ENCODE measurements at places on chromosomes 4 and X. TPM values are rescaled to one million over a fixed set of nuclear protein-coding genes. Genes with fewer than 3 reads are reported as not detected.

- DNase-seq = no peak
Observed at GRCh38 chrX:141902366-141902765, 1.3 kb upstream of the MAGEC1 start.

Gene SLC6A14
- not detected for total RNA-seq

DNA sequence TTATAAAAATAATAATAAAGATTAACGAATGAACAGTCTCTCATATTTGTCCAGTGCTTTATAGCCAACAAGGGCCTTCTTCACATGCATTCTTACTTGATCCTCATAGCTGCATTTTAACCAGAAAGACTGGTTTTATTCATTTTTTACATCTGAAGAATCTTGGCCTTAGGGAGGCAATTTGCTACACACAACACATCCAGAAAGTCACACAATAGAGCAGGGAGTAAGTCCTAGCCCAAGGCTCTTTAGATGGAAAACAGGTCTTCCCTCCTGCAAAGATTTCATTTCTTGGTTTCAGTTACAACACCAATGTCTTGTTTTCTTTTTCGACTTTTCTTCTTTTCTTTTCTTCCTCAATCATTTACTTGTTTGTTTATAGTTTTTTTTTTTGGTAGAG lies 13.0 kb upstream of the C1GALT1C1 start:
- no peak for DNase-seq

GRCh38 chrX:42247241-42247640 lies 323.9 kb upstream of the CASK start:
- DNase-seq = no peak

DNA sequence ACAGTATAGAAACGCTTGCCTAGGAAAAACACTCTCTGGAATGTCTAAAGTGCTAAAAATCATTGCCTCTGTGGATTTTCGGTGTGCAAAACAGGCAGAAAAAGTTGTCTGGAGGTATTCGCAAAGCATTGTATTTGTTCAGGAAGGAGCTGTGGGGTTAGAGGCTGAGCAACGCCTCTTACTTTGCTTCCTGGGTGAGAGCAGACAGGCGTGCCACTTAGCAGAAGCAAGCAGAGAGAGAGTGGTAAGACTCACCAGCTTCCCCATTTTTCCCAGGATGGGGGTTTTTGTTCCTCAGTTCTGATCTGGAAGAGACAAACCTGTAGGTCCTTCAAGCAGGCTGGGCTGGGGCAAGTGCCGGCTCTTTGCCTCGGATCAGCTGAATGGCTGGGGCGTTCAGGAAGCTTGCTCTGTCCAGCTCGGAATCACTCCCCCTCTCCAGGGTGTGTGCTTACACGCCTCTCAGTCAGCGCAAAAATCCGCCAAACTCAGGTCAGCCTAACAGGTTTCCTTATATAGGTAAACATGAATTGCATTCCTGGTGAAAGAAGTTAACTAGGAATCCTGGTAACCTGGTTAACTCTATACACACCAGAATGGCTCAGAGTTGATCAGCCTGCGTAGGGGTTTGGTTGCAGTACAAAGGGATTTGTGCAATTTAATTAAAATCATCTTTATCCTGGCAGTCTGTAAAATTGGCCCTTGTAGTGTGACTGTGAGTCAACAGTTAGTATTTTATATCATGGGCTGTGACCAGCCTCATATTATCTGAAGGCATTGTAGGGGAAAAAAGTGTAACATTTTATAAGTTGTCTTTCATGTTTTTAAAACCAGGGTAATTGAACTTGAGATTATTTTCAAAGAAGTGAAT lies 213.1 kb upstream of the MID1 start:
- DNase-seq = no peak

Gene PHKA1
- total RNA-seq = 0.39 TPM

Gene HCFC1
- 45.9 TPM for total RNA-seq

- no peak for DNase-seq
Observed at GRCh38 chrX:2351999-2352995, 148.5 kb downstream of the DHRSX start.

DNA sequence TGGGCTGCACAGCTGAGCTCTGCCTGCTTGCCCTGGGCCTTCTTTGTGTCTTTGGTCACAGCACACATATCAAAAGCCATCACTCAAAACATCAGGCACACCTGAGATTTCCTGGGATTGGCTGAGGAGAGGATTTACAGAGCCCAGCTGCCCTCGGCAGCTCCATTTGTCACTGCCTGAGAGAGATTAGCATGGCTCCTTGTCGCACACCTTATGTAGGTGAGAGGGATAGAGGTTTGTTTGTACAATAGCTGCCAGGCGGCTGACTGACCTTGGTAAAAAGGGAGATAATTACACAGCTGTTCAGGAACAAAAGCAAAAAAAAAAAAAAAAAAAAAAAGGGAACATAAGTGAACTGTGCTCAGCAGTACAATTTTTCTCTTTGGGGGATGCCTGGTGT lies 63.2 kb downstream of the MGST2 start:
- DNase-seq = no peak

DNA sequence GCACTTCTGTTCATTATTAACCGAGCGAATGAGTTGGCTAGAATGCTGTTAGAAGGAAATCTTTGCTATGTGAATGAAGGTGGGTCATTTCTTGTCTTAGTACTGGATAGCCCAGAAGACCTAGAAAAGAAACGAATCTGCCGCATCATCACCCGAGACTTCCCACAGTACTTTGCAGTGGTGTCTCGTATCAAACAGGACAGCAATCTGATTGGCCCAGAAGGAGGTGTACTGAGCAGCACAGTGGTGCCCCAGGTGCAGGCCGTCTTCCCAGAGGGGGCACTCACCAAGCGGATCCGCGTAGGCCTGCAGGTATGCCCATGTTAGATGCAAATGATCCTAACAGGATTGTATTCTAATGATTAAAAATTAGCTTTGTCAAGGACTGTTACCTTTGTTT lies 286.3 kb downstream of the ANK2 start:
- DNase-seq = no peak

DNA sequence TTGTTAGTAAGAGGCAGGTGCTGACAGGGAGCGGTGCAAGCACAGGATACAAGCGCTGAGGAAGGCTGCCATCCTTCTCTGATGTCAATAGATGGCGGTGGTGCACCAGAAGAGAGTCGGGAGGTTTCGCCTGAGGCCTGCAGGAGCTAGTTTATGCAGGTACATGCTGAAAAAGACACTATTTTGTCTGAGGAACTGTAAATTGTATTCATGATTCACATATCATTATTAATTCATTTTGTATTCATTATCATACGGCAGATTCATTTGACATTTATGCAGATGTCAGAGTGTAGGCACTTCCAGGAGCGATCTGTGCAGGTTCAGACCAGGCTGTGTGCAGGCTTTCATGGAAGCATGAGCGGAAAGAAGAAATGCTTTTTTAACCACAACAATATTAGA lies 824.0 kb downstream of the STIM2 start:
- DNase-seq = no peak

DNA sequence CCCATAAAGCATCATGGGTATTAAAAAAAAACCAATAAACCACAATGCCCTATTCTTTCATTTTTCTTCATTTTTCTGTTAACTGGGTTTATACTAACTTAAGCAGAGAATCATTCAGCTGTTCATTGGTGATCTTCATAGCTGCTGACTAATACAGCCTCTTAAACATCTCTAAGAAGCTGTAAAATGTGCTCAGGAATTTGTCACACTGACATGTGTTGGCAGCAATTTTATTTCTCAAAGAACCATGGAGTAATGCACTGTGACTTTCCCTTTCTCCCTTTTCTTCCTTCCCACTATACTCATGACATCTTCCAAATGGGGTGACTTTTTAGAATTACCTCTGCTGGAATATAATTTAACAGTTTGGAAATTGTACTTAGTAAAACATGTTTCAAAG lies 315.4 kb downstream of the ANTXR2 start:
- no peak for DNase-seq

DNA sequence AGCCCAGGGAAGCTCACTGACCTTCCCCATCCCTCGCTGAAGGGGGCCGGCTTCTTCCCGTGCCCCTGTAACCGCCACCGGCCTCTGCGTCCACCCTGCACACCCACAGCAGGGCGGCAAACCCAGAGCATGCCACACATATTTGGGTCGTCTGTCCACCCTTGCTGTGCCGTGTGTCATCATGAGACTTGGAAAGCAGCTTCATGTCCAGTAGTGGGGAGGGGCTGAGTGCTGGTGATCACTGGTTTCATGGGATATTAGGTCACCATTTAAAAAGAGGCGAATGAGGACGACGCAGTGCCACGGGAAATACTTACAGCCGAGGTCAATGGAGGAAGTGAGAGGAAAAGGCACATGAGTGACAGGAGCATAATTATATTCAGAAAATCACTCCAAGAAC lies 74.8 kb downstream of the HTRA3 start:
- DNase-seq = no peak

DNA sequence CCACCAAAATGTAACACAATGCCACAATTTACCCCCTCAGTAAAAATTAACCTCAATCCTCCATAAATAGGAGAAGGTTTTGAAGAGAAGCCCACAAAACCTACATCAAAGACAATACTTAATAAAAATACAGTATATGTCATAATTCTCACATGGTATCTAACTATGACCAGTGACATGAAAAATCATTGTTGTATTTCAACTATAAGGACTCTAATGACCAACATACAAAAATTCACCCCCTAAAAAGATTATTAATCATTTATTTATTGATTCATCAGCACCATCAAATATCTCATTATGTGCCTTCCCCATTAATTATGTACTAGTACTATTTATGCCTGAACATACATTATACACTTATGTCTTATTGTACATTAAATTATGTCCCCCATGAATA lies 77.1 kb upstream of the ZMAT1 start:
- DNase-seq = no peak

Gene GPR119
- not detected for total RNA-seq

Gene FAAH2
- 5.1 TPM for total RNA-seq

- DNase-seq = no peak
Observed at GRCh38 chr4:21858971-21859370, 89.6 kb downstream of the KCNIP4 start.

Gene CLDN34
- total RNA-seq = not detected

Measured in CD4-positive, alpha-beta T cell (primary cell).